Activated naive CD4-positive, alpha-beta T cell treated with anti-CD3 and anti-CD28 coated beads, Interleukin-2, amount 50 U/mL, for 72 hours (primary cell): ENCODE measurements at places on chromosomes 7 and 10. TPM values are rescaled to one million over a fixed set of nuclear protein-coding genes. Genes with fewer than 3 reads are reported as not detected.

Gene CRHR2
- total RNA-seq: not detected

GRCh38 chr7:447523-447922, 72.1 kb downstream of the PDGFA start:
- DNase-seq: no peak

GRCh38 chr7:128103498-128104107, 72.4 kb upstream of the LRRC4 start:
- no peak for DNase-seq

DNA sequence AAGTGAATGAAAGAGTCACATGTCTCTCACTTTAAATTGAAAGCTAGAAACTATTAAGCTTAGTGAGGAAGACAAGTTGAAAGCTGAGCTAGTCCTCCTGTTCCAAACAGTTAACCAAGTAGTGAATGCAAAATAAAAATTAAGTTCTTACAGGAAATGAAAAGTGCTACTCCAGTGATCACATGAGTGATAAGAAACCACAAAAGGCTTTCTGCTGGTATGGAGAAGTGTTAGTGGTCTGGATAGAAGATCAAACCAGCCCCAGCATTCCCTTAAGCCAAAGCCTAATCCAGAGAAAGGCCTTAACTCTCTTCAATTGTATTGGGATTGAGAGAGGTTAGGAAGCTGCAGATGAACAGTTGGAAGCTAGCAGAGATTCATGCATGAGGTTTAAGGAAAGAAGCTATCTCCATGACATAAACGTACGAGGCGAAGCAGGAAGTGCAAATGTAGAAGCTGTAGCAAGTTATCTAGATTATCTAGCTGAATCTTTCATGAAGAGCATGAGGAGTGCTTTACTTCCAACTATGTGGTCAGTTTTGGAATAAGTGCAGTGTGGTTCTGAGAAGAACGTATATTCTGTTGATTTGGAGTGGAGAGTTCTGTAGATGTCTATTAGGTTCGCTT, 261.6 kb downstream of the MDFIC start:
- no peak for DNase-seq

- no peak for DNase-seq
Measured at GRCh38 chr10:33244354-33244967, 90.0 kb downstream of the NRP1 start.

- no peak for DNase-seq
Measured at GRCh38 chr7:4803397-4804241, 28.2 kb downstream of the AP5Z1 start.

DNA sequence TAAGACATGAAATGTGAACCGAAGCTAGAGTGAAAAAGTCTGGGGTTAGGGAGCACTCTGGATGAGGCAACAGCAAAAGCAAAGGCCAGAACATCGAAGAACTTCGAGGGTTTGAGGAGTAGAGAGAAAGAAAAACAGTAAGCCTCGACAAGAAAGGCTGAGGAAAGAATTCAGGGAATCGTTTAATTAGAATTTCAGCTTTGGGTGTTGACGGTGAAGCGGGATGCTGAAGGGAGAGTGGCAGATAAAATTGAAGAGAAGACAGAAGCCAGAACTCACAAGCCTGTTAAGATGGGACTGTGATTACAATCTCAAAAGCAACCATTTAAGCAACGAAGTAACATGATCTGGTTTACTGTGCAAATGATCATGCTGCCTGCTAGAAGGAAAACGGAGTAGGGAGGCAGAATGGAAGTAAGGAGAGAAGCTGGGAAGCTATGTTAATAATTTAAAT, 2.1 kb downstream of the TRDMT1 start:
- no peak for DNase-seq
